ENCODE measurements at places on chromosomes 6 and 20.
A peak's percentile ranks its signal among the peaks of the same experiment; 100 is the strongest.

DNA sequence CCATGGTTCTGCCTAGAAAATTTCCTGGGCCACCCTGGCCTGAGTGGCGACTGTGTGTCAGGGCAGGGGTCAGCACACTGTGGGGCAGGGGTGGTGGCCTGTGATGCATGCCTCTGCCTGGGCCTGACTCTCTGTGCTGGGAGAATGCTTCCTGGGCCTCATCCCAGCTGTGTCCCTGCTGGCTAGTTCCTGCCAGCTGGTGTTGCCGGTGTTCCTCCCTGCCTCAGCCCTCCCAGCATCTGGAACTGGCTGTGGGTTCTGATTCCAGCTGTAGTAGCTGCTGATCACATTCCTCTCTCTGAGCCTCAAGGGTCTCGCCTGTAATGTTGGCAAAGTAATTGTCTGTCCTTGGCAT is 101.5 kb downstream of the SYCP2 start:
- no peak for DNase-seq

DNA sequence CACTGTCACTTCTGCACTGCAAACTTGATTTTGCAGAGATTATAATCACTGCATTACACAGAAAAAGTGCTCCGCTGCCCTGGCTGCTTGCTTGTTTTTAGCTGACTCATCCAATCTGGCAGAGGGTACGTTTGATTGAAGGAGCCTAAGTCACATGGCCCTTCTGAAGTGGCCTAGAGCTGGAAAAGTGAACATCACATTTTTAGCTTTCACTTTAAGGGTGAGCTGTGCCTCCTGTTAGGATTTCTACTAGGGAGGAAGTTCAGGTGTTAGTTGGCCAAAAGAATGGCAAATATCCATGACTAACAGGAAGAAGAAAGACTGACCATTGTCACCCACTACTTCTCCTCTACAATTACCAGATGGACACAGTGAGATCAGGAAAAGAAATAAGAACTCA is 889.1 kb upstream of the MAP3K7 start:
- peak; percentile 29 for DNase-seq

- no peak for DNase-seq
Measured at GRCh38 chr20:10264166-10264558, 45.5 kb downstream of the SNAP25 start.

- no peak for DNase-seq
Measured at GRCh38 chr6:132166526-132167051, 215.4 kb upstream of the CCN2 start.

- no peak for DNase-seq
Measured at GRCh38 chr20:23826541-23827021, at the start of gene CST2. TSS of gene CST2 (minus strand) at chr20:23826729. CDS start at chr20:23826660, 69 bp downstream.

DNA sequence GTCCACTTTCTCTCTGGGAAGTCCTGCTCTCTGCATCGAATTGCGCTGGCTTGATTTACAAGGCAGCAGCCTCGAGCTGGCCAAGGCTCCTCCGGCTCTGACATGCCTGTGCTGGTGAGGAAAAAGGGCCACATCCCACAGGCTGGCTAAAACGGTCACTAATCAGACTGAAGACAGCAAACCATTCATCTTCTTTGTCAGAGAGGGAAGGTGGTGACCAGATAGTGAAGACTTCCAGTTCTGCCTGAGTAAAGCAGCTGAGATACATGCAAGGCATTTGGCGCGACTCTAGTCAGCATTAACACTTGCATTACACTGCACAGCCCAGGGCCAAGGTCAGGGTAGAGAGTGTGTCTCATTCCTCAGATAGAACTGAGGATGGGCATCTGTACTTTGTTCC is 203.2 kb upstream of the MAP3K7 start:
- no peak for DNase-seq

DNA sequence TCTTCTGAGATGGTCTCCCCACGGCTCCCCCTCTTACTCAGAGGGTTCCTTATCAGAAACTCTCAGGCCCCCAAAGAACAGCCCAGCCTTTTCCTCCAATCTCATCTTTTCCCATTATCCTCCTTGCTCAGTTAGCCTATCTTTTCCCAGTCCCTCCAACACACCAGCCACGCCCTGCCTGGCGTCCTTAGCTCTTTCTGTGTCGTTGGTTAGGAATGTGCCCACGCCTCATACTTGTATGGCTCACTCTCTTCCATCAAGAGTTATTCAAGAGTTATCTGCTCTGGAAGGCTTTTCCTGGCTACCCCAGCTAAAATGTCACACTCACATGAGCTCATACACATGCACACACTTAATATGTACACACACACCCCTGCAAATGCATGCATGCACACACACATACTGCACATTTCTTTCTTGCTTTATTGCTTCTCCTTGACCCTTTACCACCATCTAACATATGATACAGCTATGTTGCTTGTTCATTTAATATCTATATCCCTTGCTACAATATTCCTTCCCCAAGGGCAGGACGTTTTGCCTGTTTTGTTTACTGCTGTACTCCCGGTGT is 37.6 kb downstream of the SLC2A10 start:
- DNase-seq: no peak

DNA sequence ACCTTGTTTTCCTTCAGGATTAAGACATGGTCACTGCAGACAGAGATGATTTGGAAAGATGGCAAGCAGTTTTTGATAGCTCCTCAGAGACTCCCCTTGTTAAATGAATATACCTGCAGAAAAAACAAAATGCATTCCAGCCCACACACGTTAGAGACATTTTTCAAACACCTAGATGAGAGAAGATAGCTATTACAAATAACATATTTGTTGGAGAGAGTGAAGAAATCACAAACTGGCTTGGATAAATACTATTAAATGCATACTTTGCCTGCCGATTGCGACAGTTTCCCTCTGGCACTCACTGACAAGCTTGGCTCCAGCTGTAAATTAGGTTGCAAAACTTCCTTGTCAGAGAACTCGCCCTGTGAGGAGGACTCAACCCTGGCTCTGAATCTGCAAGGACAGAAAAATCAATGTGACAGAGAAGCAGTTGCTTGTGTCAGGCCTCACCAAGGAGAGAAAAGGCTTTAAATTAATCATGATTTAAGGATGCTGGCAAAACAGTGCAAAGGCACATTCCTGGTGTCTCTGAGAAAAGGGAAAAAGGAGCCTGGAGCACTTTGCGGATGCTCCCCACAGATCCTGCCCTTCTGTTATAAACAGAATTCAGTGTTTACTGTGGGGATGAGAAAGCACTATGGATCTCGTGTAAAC is 423.7 kb upstream of the MARCKS start:
- DNase-seq: peak; percentile 13

DNA sequence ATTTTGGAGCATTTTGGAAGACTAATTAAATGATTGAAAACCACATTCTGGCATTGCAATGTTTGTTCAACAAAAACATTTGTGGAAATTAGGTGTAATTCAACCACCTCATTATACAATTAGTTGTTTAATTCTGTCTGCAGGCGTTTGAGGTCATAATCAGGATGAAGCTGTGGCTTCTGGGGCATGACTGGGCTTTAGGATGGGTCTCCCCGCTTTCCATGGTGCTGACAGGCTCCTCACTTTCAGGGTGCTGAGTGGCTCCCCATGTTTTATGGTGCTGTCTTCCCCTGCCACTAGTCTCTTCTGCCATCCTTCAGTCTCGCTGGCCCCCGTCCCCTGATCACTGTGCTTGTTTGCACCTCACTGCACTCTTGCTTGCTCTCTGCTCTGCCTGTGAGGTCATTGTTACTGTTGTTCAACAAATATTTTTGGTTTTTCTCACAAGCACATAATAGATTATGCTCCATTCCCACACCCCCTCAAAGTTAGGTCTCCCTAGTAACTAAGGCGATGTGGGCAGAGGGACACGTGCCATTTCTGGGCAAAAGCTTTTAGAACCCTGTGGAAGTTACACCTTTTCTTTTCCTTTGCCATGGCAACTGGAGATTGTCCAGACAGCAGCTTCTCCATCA is 25.4 kb upstream of the ZNF831 start:
- no peak for DNase-seq

GRCh38 chr6:13761361-13762036 is 49.9 kb upstream of the RANBP9 start:
- DNase-seq: no peak

DNA sequence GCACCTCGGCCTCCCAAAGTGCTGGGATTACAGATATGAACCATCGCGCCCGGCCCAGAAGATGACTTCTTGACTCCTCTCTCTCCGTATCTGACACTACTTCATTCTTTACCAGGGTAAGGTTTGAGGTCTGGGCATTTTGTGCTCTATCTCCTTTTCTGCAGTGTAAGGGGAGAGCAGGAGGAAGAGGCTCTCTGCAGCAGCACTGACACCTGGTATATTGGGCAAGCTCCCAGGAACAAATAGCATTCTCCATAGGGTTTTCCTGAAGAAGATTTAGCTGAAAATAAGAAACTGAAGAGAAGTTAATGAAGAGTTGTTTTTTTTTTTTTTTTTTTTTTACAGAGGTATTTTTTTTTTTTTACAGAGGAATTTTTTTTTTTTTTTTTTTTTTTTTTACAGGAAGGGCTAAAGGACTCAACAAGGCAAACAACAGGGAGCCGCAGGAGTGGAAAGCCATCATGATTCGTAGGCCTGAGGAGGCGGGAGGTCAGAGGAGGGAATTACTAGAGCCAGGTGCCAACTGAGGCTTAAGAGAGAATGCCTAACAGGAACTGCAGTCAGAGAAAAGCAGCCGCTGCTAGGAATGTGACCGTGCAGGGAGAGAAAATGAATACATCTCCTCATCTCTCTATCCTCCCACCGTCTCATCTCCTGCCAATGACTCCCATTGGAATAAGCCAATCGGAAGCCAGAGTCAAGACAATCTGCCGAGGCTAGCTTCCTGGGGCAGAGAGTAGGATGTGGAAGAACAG is 34.7 kb upstream of the ADGRF4 start:
- no peak for DNase-seq

DNA sequence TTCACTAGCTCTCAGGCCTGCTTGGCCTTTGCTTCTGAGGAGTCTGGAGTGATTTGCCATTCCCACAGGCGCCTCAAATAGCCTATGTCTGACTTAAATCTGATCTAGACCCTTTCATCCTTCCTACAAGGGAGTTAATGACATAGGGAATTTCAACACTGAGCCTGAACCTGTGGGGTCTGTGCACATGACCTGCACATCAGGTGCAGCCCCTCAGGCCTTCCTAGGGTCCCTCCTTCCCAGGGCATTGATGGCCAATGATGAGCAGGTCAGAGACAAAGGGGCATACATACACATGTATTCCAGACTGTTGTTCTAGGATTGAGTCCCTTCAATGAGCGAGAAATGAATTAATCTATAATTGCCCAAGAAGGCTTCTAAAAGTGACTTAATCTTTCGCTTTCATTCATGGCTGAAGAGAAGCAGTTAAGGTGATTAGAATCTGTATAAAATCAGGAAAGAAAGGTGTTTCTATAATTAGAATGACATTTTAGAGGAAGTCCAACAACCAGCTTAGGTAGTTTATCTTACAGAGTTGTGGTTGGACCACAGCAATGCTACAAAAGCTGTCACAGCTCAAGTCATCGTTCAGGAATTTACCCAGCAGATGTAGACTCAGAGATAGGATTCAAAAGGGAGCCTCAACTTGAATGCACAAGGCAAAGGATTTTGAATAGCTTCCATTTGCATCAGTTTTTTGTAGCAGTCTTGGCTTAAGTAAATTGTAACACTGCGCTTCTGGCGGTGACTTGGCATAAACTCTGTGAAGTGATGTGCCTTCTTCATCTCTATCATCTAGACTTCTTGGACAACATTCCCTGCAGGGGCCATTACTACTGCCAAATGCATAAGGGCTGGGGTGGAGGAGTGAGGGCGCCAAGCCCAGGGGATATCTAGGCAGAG is 27.0 kb upstream of the TBC1D7 start:
- peak; percentile 32 for DNase-seq

DNA sequence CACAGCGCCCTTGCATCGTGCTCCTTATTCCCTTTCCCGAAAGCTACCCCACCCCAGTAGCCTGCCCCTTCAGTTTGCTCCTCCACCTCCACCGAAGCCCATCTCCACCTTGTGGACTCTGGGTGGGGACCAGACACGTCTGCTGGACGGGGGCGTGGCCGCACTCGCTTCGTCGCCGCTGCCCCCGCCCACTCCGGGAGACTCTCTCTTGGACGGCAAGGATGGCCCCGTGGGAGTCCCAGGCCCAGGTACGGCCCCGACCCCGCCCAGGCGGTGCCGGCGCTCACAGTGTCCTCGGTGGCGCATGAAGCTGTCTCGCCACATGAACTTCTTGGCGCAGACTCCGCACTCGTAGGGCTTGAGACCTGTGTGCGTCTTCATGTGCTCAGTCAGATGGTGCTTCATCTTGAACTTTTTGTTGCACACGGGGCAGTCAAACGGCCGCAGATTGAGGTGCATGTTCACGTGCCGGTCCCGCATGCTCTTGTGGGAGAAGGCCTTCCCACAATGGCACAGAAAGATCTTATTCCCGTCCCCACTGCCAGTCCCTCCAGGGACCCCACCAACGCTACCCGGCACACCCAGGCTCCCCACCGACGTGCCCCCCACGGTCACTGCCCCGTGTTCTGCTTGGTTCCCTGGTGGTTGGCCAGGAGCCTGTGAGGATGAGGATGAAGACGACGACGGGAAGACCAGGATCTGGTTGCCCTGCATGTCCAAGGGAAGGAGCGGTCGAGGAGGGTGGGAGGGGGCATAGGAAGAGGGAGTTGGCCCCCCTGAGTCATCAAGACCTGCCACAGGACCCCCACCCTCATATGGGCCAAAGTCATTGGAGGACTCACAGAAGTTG is 1.3 kb upstream of the TAPBP start:
- DNase-seq: no peak

DNA sequence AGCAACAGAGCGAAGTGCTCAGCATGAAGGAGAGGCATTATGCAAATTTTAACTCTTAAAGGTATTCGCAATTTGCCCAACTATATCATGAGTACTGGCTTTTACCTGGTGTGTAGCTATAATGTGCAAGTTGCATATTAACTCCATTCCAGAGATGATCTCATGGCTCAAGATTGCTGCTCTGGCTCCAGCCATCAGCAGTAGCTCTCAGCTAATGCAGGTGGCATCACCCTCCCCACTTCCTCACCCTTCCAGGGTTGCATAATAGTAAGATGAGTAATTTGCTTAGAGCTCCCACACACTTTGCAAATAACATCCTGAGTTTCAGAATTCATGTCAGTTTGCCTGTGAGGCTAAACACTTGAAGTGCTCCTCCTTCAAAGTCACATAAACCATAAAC is 15.9 kb upstream of the PCSK2 start:
- no peak for DNase-seq

- no peak for DNase-seq
Measured at GRCh38 chr20:15310361-15310760, 972.9 kb upstream of the FLRT3 start.

GRCh38 chr6:127148511-127148910 is 30.0 kb downstream of the RSPO3 start:
- DNase-seq: no peak

DNA sequence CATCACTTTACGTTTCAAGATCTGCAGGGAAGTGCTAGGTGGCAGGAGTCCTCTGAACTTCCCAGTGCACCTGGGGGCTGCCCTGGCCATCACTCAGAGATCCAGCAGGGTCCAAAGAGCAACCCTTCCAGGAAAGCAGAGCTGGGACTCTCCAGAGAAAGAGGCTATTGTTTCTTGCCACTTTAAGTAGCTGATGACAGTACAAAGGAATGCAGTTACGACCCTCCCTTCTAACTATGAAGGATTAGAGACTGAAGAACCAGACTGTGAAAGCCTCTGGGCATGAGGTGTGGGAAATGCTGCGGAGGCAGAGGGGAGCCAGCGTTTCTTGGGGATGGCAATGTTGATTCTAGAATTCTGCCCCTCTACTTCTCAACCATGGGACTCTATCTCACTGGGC is 189.1 kb upstream of the SUPT3H start:
- DNase-seq: no peak

GRCh38 chr6:129901910-129902309 is 40.8 kb upstream of the TMEM244 start:
- no peak for DNase-seq

- no peak for DNase-seq
Measured at GRCh38 chr20:31913431-31914157, 38.3 kb downstream of the PDRG1 start.
